Posterior vena cava (tissue), 2 donors: ENCODE measurements at places on chromosomes 11 and 22. TPM values are rescaled to one million over a fixed set of nuclear protein-coding genes. Genes with fewer than 3 reads are reported as not detected.

- DNase-seq: no peak
Measured at GRCh38 chr11:65542738-65543390, 15.3 kb downstream of the LTBP3 start.

GRCh38 chr11:3091081-3091845 is 34.0 kb upstream of the CARS1 start:
- DNase-seq: no peak

DNA sequence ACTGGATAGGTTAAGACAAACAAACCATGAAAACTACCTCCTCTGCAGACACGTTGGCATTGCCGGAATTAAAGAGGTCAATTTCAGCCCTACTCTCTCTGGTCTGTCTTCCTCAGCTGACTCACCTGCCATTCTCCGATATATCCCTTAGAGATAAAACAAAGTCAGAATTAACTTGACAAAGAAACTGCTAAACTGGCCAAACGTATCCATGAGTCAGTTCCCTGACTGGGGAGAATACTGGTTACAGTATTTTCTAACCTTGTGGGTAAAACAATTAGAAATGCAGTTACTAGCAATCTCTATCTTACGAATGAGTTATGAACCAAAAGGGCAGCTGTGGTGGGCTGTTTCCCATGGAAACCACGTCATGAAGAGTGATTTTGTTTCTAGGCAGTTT is 96.2 kb downstream of the RDX start:
- no peak for DNase-seq

- peak; percentile 57 for DNase-seq
Measured at GRCh38 chr22:40404251-40405177, 34.1 kb downstream of the SGSM3 start.

RNH1 gene
- 197 TPM for total RNA-seq

- no peak for DNase-seq
Measured at GRCh38 chr22:27372969-27373670, 428.4 kb downstream of the MN1 start.

GRCh38 chr22:17483688-17484372 is 79.5 kb upstream of the SLC25A18 start:
- DNase-seq: no peak

PRAME gene
- total RNA-seq: not detected

HPX gene
- total RNA-seq: 1.7 TPM

- DNase-seq: no peak
Measured at GRCh38 chr11:40139536-40139935, 1319.9 kb downstream of the LRRC4C start.

GRCh38 chr11:6397636-6398035 is 7.4 kb downstream of the SMPD1 start:
- DNase-seq: no peak

GRCh38 chr11:126331286-126331685 is 24.2 kb upstream of the ST3GAL4 start:
- DNase-seq: peak; percentile 69

PDE3B gene
- total RNA-seq: 2.1 TPM

GRCh38 chr11:9815486-9816136 is 151.7 kb downstream of the SWAP70 start:
- no peak for DNase-seq

DNAJB7 gene
- not detected for total RNA-seq

PDHX gene
- total RNA-seq: 26.9 TPM

DNA sequence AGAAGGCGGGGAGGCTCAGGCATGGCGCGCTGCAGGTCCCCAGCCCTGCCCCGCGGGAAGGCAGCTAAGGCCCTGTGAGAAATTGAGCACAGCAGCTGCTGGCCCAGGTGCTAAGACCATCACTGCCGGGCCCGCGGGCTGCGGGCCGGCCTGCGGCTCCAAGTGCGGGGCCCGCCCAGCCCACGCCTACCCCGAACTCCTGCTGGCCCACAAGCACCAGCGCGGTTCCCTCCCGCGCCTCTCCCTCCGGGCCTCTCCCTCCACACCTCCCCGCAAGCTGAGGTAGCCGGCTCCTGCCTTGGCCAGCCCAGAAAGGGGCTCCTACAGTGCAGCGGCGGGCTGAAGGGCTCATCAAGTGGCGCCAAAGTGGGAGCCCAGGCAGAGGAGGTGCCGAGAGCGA is 4.6 kb upstream of the RDX start:
- no peak for DNase-seq

DNA sequence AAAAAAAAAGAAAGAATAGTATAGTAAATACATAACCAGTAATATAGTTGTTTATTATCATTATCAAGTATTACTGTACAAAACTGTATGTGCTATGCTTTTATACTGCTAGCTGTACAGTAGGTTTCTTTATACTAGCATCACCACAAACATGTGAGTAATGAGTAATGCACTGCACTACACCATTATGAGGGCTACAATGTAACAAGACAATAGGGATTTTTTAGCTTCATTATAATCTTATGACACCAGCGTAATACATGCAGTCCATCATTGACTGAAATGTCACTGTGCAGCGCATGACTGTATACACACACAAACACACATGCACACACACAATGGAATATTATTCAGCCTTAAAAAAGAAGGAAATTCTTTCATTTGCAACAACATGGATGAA is 111.5 kb upstream of the ZBED5 start:
- no peak for DNase-seq

OR8D2 gene
- total RNA-seq: not detected

HTR3A gene
- not detected for total RNA-seq

DNA sequence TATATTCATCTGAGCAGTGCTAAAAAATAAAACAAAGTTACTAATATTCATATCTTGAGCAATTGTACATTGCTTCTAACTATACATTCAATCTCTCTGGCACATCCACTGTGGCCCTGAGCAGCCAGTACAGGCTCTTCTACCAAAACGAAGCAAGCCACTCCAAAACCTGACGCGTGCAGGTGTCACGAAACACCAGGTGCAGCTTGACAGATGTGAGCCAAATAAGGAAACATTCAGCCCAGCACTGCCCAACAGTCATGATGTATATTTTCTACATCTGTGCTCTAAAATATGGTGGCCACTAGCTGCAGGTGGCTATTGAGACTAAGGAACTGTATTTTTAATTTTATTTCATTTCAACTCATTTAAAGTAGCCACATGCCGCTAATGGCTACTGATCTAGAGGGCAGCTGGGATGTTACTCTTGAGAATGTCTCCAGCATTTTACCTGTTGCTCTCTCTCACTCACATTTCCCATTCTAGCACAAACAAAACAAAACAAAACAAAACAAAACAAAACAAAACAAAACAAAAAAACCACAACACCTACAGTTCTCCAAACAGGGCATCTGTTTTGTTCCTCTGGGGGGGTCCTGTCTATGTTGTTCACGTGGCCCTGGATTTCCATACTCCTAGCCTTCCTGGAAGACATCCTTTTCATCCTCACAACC is 77.7 kb downstream of the LARGE1 start:
- DNase-seq: no peak

DNA sequence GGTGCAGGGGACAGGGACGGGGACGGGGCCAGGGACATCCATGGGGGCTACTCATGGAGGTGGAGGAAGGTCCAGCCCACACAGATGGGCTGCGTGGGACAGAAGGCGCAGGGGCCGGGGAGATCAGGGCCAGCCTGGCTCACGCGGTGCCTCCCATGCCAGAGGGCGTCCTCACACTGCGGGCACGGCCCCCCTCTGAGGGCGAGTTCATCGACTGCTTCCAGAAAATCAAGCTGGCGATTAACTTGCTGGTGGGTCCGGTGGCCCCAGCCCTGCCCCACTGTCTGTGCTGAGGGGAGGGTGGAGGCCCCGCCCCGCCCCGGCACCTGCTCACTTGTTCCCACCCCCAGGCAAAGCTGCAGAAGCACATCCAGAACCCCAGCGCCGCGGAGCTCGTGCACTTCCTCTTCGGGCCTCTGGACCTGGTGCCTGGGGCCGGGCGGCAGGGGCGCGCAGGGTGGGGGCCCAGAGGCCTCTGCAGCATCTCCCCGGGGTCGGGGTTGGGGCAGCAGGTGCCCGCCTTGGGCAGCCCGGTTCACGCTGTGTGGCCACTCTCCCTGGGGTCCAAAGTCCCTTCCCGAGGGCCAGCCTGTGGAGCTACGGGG is 15.8 kb downstream of the EPS8L2 start:
- peak; percentile 88 for DNase-seq
